D721Med (cell line): ENCODE measurements at places on chromosomes 4 and X.

- no peak for DNase-seq
Observed at GRCh38 chr4:142544039-142544438, 302.1 kb downstream of the INPP4B start.

DNA sequence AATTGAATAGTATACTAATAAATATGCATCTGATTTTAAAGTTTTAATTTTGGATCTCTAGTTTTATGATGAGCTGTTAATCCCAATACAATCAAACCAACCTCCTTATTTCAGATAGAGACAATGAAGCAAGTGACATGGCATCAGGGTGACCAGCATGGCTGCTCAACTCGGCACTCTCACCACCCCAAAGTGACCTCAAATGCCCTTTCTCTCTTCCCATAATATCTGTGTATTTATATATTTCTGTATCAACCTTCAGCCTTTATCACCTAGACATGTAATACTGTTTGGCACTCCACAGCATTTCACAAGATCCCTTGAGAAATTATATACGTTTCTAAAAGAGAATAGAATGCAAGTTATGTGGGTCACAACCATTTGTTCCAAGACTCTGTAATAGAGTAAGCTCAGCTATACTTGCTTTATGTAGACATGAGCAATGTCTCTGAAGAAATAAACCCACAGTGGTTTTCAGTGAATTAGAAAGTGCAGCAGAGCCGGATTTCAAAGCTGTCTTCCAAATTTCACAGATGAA, 1623.2 kb upstream of the PABPC4L start:
- no peak for DNase-seq

DNA sequence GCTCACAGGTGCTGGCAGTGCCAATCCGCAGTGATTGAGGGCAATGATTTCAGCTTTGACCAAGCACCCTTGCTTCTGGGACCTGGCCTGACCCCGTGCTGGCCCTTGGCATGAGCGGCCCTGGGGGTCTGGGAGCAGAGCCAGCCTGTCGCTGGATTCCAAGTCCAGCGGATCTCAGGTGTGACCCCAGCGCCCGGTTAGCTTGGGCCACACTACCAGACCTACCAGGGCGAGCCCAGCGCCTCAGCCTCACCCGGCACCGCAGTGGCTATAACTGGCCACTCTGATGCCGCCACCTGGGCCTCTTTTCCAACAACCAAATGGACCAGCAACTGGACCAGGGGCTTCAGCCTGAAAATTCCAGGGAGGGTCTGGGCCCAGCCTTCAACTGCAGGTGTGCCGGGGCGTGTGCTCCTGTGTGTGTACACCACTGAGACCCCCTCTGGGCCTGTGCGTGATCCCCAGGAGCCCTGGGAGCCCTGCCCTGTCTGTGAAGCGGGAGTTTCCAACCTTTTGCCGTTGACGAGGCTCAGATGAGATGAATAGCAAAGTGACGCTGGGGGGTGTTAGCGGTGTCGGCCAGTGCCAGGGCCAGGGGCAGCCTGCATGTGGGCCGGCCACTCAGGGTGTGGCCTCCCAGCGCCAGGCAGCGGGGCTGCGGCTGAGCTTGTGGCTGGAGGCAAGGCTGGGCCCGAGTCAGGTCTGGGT, 658 bp downstream of the SH3TC1 start:
- DNase-seq = no peak

DNA sequence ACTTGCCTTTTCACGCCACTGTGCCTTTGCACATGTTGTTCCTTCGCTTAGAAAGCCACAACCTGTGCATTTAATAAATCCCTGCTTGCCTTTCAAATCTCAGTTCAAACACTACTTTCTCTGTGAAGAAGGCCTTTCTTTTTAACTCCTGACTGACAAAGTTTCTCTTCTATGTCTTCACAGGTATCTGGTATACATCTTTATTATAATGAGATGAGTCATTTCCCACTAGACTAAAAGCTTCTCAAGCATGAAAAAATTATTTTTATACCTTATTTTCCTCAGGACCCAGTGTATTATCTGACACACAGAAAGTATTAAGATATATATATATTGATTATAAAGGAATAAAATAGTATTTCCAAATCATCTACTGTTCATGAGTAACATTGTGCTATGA, 189.9 kb downstream of the TBCK start:
- DNase-seq = no peak

DNA sequence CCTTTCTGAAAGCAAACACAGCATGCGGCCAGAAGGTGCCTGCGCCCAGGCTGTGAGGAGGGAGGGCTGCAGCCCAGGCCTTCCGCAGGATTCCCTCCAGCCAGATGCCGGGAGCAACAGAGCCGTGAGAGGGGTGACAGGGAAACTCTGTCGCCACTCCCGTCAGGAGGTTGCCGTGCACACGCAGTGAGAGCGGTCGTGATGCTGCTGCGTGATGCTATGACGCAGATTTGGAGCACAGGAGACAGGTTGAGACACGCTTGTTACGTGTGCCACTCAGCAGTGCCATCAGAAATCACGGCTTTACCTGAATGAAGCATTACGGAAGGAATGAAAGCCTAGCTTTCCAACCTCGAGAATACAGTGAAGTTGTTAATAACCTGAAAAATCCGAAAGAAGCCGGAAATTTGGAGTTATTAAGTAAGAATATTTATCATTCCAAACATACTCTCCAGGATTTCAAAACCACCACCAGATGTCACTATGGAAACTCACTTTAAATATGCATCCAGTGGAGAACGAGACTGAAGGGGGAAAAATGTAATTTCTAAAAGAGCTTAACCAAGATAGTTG, 54.4 kb downstream of the FAT1 start:
- DNase-seq = no peak

- DNase-seq = no peak
Observed at GRCh38 chr4:174613979-174614378, 91.7 kb upstream of the HPGD start.

GRCh38 chr4:26152056-26152455, 168.8 kb upstream of the RBPJ start:
- no peak for DNase-seq
